ENCODE measurements at places on chromosomes 1 and 21.
A peak's percentile ranks its signal among the peaks of the same experiment; 100 is the strongest.

- no peak for DNase-seq
Measured at GRCh38 chr1:207659545-207660153, 14.7 kb downstream of the CR1L start.

DNA sequence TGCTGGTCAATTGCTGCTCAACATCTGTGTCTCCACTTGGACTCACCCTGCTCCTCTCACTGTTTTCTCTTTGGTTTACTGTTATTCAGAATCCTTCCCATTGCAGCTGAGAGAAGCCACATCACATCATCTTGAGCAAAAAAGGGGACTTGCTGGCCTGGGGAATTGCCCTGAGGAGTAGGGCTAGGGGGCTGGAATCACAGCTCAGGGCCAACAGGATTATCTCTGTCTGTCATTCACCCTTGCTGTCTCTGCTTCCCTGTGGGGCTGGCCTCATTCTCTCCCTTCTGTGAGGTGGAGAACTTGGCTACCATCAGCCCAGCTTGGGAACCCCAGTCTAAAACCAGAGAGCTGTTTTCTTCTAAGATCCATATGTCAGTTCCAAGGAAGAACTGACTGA is 140.7 kb upstream of the WNT4 start:
- DNase-seq, result no peak

- DNase-seq, result no peak
Measured at GRCh38 chr1:24319312-24319863, at the start of gene GRHL3. TSS of gene GRHL3 (plus strand) at chr1:24319357. CDS start at chr1:24319552, 195 bp downstream.

GRCh38 chr1:245566952-245567351 is 412.2 kb downstream of the KIF26B start:
- DNase-seq, result no peak

- DNase-seq, result peak; percentile 62
Measured at GRCh38 chr1:41387667-41388091, 26.4 kb downstream of the FOXO6 start.

GRCh38 chr21:44710756-44711326 is 531 bp downstream of the TSPEAR start:
- DNase-seq, result peak; percentile 44

DNA sequence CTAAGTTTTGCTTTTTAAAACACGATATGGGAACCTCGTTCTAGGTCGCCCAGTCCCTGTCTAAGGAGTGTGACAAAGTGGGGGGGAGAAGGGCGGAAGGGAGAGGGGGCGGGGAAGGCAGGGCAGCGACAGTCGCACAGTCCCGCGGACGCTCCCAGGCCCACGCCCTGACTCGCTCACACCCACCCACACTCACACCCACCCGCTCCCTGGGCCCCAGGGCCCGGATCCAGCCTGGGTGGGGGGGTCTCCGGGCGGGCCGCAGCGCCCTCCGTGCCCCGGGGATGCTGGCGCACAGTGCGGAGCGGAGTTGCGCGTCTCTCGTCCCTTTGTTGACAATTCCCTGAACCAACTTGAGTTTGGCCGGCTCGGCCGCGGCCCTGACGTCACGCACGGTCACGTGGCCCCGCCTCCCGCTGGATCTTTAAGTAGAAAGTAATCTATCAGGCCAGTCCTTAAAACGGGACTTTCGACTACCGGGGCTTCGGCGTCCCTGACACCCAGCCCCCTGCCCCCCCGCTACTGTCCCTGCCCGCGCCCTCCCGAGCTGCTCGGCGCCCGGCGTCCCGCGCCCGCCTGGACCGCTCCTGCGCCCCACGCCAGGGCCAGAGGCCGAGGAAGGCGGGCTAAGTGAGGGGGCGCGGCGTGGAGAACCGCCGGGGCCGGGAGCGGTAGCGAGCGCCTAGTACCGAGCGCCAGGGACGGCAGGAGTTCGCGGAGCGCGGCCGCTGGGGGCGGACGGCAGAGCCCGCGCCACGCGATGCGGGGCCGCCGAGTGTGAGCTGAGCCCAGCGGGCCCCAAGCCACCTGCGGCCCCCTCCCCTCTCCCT is at the start of gene FOXD3:
FOXD3 (plus strand) TSS at position 454 of the 830 bp plus-strand sequence. CDS start 492 bp downstream, outside the sequence.
- DNase-seq, result no peak

DNA sequence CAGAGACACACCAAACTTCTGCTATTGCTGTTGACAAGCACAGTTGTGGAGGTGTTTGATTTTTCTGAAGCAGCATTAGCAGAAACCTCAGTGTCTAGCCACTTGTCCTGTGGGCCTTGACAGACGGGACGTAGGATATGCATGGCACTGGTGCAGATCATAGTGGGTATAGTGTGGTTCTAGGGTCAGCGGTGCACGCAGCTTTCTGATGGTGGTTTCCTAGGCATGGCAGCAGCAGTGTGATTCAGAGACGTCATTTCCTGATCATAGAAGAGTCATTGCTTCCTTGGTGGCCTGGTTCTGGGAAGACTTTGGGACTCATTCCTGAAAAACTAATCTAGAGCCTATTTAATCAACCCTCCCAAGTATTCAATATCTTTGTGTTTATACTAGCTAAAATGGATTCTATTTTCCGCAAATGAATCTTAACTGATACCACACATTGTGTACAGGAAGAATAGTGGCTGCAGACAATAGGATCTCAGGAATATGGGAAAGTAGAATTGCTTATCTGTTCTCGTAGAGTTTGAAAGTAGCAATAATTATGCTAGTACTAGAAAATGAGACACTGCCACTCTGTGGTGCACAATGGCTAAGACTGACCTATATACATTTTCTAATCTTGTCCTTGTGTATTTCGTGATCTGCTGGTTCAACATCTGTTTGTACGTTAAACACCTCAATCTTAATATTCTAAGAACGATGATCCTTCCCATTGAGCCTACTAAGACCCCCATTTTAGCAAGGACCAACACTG is 2.8 kb upstream of the USP1 start:
- no peak for DNase-seq

- no peak for DNase-seq
Measured at GRCh38 chr1:183559061-183559460, 31.2 kb downstream of the NCF2 start.

- DNase-seq, result no peak
Measured at GRCh38 chr1:176903474-176903873, 261.0 kb downstream of the ASTN1 start.

- DNase-seq, result peak; percentile 72
Measured at GRCh38 chr1:10160907-10161490, 49.4 kb upstream of the KIF1B start.

DNA sequence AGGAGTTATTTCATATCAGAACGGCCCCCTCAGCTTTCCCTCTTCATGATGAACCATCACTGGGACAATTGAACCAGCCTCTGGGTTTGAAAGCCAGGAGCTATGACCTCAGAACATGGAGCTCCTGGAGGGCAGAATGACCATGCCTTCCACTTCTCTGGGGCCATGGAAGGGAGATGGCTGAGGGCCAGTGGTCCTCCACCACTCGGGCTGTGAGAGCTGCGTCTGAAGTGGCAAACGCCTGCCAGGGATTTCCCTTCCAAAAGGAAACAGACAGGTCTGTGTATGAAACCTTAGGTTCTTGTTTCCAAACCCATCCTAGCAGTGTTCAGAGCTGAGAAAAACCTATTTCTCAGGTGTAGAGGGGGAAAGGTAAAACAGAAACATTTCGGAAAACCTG is 22.5 kb downstream of the PKP1 start:
- no peak for DNase-seq

DNA sequence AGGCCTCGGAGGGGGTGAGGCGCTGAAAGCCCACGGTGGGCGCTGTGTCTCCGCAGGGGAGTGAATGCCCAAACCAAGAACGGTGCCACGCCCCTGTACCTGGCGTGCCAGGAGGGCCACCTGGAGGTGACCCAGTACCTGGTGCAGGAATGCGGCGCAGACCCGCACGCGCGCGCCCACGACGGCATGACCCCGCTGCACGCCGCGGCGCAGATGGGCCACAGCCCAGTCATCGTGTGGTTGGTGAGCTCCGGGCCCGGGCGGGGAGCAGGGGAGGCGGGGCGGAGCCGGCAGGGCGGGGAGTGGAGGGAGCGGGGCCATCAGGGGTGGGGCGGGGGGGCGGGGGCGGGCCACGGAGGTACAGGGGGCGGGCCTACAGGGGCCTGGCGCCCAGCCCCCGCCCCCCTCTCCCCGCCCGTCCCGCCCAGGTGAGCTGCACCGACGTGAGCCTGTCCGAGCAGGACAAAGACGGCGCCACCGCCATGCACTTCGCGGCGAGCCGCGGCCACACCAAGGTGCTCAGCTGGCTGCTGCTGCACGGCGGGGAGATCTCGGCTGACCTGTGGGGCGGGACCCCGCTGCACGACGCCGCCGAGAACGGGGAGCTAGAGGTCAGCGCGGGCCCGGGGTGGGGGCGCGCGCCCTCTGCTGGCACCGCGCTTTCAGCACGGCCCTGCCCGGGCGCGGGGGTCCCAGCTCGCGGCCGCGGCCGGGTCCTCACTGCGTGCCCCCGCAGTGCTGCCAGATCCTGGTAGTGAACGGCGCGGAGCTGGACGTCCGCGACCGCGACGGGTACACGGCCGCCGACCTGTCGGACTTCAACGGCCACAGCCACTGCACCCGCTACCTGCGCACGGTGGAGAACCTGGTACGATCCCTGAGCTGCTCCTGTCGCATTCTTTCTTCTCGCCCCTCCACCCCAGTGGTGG is 15.9 kb downstream of the ESPN start:
- DNase-seq, result no peak

- no peak for DNase-seq
Measured at GRCh38 chr1:145927916-145928643, 796 bp upstream of the RBM8A start.

DNA sequence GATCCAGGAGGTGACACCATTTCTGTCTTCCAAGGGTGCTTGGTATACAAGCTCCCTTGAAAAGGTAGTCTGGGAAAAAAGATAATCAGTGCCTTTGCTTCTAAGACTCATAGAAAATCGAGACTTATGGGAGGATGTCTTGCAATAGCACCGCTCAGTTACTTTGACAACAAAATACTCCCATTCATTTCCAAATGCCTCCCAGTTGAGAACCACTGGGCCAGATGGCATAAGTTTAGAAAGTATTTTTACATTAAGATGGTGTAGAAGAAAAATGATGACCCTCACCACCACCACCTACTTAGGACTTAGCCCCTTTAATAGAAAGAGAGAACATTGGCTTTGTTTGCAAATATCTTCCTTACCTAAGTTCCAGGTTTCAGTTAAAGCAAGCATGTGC is 4.6 kb downstream of the TRMT13 start:
- DNase-seq, result no peak

DNA sequence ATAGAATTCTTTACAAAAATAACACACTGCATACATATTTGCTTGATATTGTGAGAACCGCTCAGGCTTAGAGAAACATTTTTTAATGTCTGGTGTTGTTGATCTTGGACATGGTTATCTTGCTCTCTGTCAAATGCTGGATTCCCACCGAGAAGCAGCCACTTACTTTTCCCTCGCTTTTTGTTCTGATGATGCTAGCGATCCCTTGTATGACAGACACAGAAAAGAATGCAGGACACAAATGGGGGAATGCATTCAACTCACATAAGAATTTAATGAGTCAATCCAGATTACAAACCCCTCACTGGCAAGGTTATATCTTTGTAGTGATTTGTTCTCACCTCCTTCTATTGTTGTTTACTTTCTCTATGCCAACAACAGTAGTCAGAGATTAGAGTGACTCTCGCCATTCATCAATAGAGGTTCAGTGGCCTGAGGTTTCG is 76.8 kb upstream of the AKT3 start:
- DNase-seq, result no peak

GRCh38 chr1:204920967-204921366 is 50.3 kb downstream of the NFASC start:
- no peak for DNase-seq

DNA sequence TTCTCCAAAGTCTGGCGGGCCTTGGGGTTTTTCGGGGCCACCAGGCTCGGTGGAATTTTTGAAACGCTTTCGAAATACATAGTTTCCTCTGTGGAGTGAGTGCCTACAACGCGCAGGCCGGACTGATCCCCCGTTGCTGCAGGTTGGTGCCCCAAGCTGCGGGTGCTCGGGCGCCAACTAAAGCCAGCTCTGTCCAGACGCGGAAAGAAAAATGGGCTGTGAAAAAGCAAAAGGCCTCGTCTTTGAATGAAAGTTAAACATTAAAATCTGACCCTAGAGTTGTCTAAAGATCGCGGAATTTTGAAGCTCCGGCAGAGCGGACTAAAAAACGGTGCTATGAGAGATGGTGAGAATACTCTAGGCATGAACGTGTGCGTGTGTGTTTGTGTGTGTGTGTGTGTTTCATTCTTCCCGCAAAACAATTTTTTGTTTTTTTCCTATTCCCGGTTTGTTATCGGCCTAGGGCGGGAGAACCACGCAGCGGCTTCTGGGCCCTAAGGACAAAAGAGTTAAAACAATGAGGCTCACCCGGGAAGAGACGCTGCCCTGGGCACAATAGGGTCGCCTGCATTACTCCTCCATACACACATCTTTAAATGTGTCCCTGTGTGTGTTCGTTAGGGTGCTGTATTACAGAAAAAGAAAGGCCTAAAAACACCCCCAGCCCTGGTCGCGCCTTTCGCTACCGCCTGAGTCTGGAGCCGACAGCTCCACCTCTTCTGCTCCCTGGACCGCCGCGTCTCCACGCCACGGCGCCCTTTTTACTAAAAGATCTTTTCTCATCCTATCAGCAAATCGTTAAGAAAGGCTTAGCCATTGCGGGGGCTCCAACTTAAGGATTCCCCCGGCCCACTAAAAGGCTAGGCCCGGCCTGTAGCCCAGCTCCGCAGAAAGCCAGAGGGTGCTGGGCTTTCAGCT is 3.2 kb downstream of the TBX15 start:
- DNase-seq, result no peak

GRCh38 chr1:218679988-218680748 is 335.0 kb downstream of the TGFB2 start:
- no peak for DNase-seq

DNA sequence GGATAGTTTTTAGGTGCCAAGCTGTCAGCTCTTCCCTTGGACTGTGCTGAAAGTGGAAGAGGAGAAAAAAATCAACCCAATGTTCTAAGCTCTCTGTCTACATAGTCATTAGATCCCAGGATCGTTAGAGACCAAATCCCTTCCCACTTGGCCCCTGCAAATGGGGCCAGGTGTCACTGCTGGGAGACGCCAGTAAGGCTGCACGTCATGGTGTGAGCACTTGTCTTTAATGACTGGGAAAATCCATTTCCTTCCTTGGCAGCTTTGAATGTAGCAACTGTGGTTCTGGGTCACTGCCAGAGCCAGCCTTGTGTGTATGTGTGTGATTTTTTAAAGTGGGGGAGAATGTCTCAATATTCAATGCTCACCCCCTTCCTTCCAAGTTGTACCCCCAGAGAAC is 59.9 kb downstream of the MAN1C1 start:
- no peak for DNase-seq

DNA sequence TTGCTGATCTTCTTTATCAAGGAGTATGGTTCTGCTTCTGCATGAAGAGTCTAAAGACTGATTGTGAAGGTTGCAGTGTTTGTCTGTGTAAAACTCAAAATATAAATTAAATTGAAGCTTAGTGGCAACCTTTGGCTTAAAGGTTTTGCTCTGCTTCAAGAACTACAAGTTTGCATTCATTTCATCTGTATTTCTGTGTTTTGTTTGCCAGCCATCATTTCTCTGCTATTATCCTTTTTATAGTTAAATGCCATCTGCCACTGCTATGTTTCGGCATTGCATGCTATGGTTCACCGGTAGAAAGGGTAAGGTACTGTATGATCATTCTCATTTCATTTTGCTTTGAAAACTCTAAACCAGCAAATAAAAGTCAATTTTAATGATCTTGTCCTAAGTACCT is 52.9 kb downstream of the OSBPL9 start:
- no peak for DNase-seq

GRCh38 chr1:173224949-173225348 is 17.8 kb upstream of the TNFSF4 start:
- no peak for DNase-seq

- no peak for DNase-seq
Measured at GRCh38 chr1:67493148-67493547, 62.9 kb upstream of the SERBP1 start.

GRCh38 chr1:78553859-78554258 is 63.1 kb downstream of the PTGFR start:
- DNase-seq, result no peak
